Left ventricle myocardium inferior (tissue), 1 donor: ENCODE measurements at places on chromosomes 3 and 15.

DNA sequence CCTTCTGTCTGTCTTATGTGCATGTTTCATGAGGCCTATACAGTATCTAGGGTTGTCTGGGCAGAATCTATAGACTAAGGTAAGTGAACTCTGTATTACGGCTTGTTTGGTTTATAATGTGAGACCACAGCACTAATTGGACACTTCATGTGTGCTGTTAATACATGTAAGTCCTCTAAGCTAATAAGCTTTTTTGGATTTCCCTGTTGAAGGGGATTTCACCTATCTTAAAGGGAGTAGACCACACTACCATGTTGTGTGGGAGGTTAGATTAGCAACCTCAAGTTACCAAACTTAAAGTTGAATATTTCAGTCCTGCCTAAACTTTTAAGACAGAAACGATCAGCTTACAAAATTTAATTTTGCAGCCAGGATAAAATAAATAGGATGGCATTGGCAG is 189.8 kb upstream of the GOLIM4 start:
- DNase-seq = no peak

GRCh38 chr3:170485696-170486095 is 67.0 kb downstream of the CLDN11 start:
- no peak for DNase-seq

DNA sequence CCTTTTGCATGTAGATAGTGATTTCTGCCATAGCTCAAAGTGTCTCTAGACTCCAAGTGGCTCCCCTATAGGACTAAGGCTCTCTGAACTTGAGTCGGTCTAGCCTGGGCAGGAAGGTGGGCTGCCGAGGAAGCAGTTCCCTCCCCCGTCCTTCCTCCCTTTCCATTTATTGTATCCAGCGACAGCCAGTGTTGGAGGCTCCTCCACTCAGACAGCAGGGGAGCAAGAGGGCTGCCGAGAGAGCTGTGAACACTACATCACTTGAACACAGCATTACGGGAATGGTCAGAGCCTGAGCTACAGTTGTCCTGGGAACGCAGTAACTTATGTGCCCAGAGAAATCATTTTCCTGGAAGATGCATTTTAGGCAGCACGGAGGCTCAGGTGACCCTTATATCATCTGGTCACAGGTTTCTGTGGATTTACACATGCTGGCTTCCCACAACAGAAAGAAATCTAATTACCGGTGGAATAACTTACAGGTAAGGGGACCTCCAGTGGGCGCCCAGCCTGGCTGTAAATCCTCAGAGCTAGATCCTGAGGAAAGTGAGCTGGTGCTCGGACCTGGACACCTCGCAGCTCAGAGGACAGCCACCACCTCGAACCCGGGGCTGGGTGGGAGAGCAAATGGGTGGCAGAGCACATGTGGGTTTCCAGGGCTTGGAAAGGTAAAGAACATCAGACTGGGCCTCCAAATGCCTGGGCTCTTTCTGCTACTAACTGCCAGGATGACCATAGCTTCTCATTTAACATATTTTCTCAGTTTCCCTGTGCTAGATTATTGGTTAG is 197.1 kb downstream of the UACA start:
- no peak for DNase-seq

DNA sequence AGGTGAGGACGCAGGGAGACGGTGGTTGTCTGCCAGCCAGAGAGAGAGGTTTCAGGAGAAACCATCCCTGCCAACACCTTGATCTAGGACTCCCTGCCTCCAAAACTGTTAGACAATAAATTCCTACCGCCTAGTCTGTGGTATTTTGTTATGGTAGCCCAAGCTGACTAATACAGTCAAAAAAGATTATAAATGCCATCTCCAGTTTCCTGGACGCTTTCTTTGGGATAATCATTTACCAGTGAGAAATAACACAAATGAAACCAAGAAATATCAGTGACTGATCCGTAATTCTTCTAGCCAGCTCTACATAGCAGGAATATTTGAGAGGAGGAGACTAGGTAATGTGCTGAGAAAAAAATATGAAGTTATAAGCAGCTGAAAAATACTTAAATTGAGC is 707.8 kb upstream of the LMCD1 start:
- DNase-seq = no peak

DNA sequence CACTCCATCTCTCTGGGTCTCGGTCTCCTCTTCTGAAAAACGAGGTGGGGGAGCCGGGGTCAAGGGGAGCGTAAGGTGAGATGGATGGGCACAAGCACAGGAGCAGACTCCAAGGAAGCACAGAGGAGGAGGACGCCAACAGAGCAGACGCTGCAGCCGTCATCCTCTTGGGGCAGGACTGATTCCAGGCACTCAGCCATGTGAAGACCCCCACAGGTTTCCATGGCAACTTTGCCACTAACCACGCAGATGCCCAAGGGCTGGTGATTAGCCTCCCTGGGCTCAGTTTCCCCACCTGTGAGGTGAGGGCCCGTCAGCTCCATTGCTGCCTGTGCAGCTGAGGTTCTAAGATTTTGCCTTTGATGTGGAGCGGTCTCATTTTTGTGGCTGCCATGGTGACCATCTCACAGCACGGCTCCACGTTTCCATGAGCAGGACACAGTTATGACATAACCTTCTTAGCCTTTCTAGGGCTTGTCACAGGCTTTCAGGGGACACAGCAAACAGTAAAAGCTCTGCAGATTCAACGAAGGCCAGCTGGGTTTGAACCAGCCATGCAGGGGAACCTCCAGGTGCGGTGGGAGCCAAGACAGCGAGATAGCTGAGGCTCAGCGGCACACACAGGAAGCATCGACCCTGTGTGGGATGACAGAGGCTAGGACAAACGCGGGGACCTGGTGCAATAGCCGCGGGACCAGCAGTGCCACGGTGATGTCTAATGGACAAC is 170.3 kb downstream of the NUP210 start:
- no peak for DNase-seq

DNA sequence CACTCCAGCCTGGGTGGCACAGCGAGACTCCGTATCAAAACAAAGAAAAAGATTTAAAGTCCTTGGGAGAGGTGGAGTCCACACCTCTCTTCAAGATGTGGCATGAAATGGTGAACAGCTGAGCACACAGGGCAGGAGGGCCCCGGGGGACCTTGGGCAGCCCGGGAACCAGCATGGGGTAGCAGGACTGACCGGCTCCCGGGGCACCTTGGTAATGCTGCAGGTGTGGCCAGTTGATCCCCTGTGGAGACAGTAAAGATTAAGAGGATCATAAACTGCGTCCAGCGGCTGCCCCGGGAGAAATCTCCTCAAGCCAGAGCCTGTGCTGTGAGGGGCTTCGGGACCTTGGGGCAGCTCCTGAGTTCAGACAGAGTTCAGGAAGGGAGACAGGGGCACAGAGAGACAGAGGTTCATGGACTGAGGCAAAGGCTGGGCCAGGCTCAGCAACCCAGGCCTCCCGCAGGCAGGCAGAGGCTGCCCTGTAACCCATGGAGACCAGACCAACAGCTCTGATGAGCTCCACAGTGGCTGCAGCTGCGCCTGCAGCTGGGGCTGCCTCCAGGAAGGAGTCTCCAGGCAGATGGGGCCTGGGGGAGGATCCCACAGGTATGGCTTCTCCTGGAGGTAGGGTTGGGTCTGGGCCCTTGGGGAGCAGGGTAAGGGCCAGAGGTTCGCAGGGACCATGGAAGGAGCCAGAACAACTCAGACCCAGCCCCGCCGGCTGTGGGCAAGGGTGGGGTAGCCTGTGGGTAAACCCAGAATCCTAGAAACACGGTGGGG is at the start of gene NR2E3:
NR2E3 (plus strand) TSS at position 299 of the 780 bp plus-strand sequence; CDS start at position 489, 190 bp downstream.
- no peak for DNase-seq

- DNase-seq = no peak
Observed at GRCh38 chr15:62545467-62546227, 380.6 kb upstream of the C2CD4B start.
